ENCODE measurements at places on chromosomes 7 and 10. TPM values are rescaled to one million over a fixed set of nuclear protein-coding genes. Genes with fewer than 3 reads are reported as not detected.

DNA sequence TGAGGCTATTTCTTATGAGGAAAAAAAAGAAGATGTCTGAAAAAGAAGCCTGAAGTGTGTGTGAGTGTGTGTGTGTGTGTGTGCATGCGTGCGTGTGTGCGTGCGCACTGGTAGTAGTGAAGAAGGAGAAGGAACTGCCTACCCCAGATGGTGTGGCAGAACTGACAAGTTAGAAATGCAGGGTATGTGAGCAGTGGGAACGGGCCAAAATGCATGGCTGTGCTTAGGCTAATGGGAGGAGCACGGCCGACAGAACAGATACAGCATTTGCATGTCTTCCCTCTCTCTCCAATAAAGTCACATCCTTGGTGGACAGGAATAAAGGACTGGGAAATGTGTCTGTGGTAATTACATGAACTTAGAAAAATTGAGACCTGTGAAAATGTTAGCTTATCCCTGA is 94.3 kb downstream of the IDE start:
- no peak for DNase-seq

DNA sequence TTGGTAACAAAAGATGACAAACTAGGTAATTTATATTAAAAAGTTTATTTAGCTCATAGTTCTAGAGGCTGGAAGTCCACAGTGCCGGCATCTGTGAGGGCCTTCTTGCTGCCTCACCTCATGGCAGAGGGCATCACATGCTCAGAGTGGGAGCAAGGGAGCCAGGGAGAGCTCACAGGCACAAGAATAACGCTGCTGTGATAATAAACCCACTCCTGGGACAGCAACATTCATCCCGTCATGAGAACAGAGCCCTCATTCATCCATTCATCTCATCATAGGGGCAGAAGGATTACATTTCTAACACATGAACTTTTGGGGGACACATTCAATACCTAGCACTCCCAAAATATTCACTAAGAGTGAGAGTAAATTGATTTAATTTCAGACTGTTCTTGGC is 170.6 kb upstream of the AKR1E2 start:
- no peak for DNase-seq

GRCh38 chr10:71135236-71135635 is 77.1 kb upstream of the UNC5B start:
- DNase-seq = no peak

RBM20 gene
- total RNA-seq = not detected

FFAR4 gene
- total RNA-seq = not detected

FAM221A gene
- total RNA-seq = 4.5 TPM

DNA sequence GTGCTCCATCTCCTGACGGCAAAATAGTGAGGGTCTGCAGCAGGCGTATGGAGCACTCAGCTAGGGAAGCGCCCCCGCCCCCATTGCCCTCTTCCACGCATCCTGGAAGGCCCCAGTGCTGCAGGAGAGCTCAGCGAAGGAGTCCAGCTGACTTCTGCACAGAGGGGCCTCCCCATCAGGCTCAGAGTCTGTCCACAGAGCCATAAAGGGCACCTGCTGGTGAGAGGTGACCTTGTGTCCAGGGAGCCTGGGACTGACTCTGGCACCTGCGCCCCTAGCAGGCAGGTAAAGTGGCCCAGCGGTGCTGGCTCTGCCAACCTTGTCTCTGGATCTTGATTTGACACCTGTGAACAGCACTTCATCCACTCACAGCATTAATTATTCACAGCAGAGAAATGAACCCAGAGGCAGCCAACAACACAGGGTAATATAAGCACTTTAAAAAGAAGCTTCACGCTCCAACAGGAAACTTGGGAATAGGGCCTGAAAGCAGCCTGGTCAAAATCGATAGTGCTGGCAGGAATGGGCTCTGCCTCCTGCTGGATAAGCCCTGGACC is 59.6 kb downstream of the VOPP1 start:
- no peak for DNase-seq

DNA sequence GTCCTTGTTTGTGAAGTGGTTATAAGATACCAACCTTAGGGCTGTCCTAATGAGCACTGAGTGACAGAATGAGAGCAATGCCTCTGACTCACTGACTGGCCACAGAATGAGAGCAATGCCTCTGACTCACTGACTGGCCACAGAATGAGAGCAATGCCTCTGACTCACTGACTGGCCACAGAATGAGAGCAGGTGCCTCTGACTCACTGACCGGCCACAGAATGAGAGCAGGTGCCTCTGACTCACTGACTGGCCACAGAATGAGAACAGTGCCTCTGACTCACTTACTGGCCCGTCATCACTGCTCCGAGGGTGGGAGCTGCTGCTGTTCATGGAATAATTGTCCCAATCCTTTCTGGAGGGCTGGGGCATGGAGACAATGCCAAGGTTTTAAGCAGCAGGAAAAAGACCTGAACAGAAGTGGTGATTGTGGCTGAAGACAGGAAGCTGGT is 265.2 kb upstream of the PPP2R2D start:
- no peak for DNase-seq

ACADSB gene
- total RNA-seq = 5.8 TPM

Measured in Karpas-422 (cell line).